Fibroblast of villous mesenchyme (primary cell): ENCODE measurements at places on chromosomes 1 and 21. TPM values are rescaled to one million over a fixed set of nuclear protein-coding genes. Genes with fewer than 3 reads are reported as not detected.

USH2A gene
- total RNA-seq = under 0.01 TPM in 2 replicates

- DNase-seq = no peak
Measured at GRCh38 chr1:206962272-206962671, 8.0 kb downstream of the FCAMR start.

DNA sequence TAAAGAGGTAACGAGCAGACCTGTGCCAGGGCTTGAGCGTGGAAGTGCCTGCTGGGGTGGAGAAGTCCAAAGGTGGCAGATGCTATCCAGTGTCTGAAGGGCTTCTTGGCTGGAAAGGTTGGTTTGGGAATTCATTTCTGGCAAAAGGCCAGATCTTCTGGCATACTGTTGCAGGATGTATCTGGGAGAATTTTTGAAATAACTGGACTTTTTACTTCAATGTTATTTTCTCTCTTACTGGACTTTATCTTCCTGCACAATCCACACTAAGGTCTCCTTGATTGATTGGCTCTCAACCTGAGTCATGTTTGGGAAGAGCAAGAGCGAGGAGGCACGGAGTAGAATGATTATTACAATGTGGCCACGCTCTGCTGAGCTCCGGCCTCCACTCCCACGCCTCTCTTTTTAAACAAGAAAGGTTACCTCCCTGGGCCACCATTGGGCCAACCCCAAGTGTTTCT, 278.4 kb downstream of the TM2D1 start:
- DNase-seq = no peak

NBPF4 gene
- under 0.01 TPM in 1 of 2 replicates, not detected in the other for total RNA-seq

GRCh38 chr1:32220746-32221580, 1.2 kb downstream of the TMEM234 start:
- no peak for DNase-seq

GRCh38 chr1:229582011-229582694, 23.6 kb upstream of the ABCB10 start:
- DNase-seq = no peak

GRIK3 gene
- not detected in 2 replicates for total RNA-seq

GRCh38 chr1:38860454-38860795, 853 bp upstream of the RRAGC start:
- peak; percentile 16 for DNase-seq

GRCh38 chr1:164518692-164519332, 40.2 kb upstream of the PBX1 start:
- no peak for DNase-seq

- no peak for DNase-seq
Measured at GRCh38 chr1:29389533-29390041, 153.3 kb downstream of the PTPRU start.

DNA sequence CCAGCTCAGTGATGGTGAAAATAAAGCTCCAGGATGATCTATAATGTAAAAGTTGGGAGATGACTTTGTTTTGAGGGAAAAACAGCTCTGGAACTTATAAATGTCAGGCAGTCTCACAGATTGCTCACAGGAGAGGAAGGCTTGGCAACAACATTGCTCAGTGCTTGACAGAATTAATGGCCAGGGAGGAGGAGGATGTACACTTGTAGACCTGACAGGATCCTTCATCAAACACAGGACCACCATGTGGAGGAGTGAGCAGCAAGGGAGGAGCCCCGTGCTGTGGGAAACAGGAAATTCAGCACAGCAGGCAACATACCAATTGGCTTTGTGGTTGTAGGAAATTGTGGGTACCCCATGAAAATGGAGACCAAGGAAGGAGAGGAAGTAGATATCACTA, 291.8 kb upstream of the CAMK1G start:
- peak; percentile 1 for DNase-seq

OPRD1 gene
- total RNA-seq = under 0.01 TPM in 1 of 2 replicates, not detected in the other

- DNase-seq = peak; percentile 91
Measured at GRCh38 chr1:66944330-66945274, 19.8 kb downstream of the MIER1 start.

DNA sequence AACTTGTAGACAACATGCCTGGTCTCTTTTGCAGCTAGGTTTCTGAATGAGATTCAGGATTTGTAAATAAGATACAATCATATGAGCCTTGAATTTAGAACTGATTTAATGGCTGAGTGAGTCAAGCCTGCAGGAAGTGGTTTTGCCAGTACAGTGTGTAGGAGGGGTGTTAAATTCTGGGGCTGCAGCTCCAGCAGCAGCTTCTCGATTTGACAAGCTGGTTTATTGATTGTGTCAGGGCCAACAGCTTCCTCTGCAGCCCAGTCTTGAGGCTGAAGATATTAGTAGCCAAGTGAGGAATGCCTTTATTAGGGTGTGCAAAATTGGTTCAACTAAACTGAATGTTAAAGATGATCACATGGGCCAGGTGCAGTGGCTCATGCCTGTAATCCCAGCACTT, 11.5 kb upstream of the PLA2G5 start:
- DNase-seq = peak; percentile 48

DNA sequence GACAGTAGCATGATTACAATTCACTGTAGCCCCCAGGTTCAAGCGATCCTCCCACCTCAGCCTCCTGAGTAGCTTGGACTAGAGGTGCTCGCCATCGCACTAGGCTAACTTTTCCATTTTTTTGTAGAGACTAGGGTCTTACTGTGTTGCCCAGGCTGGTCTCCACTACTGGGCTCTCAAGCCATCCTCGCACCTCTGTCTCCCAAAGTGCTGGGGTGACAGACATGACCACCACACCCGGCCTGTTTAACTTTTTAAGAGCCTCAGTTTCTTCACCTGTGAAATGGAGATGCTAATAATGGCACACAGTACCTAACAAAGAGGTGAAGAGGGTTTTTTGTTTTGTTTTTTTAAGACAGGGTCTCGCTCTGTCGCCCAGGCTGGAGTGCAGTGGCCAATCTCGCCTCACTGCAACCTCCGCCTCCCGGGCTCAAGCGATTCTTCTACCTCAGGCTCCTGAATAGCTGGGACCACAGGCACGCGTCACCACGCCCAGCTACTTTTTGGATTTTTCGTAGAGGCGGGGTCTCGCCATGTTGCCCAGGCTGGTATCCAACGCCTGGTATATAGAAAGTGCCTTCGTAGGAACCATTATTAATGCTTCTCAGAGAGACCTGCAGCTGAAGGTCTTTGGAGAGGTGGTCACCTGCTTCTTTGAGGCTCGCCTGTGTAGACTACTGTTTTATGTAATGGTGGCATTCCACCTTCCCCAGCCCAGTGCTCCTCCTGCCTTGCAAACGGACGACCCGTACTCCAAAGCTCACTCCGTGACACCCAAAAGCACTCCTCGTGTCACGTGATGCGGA, 567 bp downstream of the PMVK start:
- no peak for DNase-seq
